CD4-positive, alpha-beta T cell treated with Interleukin-4 for 1 hour (primary cell): ENCODE measurements at places on chromosomes 6 and 20.

DNA sequence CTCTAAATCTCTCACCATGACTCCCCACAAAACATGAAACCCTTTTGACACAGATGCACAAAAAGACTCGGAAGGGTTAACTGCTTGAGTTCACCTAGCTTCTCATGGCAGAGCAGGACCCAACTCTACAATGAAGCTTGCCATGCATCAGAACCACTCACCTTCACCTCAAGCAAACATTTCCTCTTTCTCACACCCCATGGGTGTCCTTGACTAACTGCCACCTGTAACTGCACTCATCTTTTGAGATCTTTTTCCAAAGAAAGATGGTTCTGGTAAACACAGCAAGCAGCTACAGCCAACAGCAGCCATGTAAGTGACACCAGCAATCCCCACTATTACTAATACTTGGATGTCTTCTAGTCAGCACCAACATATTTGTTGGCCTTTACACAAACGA is 76.5 kb downstream of the EFHC1 start:
- DNase-seq, result no peak

- peak; percentile 28 for DNase-seq
These were observed 74.4 kb upstream of the FOXC1 start for GRCh38 chr6:1535295-1535694.

DNA sequence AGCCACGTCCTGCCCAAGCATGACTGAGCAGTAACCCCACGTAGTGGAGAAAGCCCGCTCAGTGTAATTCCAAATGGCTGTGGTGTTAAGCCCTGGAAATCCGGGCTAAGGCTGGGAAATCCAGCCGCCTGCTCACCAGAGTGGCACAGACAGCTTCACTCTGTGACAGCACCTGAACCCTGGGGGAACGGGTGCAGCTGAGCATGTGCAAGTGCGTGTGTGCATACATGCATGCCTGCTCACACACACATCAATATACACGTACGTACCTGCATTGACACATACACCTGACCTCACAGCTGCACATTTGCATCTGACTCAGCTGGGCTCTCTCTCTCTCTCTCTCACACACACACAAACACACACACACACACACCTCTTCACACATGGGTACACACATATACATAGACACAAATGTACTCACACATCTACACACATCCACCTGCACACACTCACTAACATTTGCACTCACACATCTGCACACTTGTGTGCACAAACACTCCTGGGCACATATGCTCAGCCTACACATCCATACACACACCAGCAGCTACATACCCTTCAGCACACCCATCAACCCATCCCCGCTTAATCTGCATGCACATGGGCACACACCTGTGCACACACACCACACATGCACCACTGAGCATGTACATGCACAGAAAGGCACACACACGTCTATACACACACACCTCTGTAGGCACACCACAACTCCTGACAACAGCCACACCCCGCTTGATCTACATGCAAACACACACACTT is 114.1 kb downstream of the GRM4 start:
- DNase-seq, result no peak

DNA sequence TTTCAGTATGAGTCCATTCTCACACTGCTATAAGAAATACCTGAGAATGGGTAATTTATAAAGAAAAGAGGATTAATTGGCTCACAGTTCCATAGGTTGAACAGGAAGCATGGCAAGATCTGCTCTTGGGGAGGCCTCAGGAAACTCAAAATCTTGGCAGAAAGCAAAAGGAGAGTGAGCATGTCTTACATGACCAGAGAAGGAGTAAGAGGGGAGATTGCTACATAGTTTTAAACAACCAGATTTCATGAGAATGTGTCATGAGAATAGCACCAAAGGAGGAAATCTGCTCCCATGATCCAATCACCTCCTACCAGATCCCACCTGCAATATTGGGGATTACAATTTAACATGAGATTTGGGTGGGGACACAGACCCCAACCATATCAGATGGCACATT is 672.4 kb downstream of the HTR1B start:
- DNase-seq, result no peak

DNA sequence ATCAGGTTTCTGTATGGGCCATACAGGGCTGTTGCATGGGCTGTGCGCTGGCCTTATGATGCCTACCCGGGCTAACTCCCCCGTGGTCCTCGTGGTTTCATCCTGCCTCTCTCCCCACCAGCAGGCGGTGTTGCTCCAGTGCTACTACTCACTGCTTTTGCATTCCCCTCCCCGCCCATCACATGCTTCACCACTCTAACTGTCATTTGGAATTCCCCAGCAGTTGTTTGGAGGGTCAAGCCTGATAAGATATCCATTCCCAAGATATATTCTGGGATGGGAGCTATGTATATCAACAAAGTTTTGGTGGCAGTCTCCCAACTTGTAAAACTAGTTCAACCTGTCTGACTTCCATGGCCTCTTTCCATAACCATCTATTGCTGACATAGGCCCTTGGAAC is 233.2 kb upstream of the SOX4 start:
- no peak for DNase-seq
